ENCODE measurements at places on chromosomes 7 and 10.

- no peak for DNase-seq
Observed at GRCh38 chr7:151544183-151544582, 24.5 kb upstream of the RHEB start.

DNA sequence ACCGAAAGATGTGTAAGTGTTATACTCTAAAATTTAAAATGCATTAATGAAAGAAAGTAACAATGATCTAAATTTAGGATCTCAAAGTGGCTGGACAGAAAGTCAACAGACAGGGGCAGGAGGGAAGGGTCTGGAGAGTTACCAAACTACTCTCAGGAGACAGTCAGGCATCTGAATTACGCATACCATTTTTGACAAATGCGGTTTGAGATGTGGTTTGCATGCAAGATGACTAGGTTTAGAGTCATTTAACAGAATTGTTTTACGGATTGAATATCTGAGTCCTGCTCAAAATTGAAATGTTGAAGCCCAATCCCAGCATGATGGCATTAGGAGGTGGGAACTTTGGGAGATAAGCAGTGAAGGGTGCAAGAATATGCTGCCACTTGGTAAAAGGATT is 314.1 kb downstream of the WDR11 start:
- DNase-seq: no peak

GRCh38 chr7:64509583-64509982 is 53.3 kb downstream of the ZNF680 start:
- no peak for DNase-seq

DNA sequence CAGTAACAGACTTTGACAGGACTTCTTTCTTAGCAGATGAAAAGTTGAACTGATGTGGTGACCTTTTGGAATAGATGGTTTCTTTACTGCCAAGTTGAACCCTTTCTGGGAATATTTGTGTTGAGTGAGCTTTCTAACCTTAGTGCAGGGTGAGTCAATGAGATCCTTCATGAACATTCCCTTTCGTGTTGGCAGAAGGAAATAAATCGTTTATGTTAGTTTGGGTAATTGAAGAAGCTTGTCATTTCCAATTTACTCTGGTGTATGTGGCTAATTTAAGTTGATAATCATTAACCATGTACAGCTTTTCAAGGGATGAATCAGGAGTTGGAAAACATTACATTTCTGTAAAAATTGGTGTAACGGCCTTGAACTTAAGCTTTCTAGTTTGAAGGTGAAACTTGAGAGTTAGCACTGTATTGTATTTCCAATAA is 43.4 kb downstream of the PTTG1IP2 start:
- DNase-seq: no peak

DNA sequence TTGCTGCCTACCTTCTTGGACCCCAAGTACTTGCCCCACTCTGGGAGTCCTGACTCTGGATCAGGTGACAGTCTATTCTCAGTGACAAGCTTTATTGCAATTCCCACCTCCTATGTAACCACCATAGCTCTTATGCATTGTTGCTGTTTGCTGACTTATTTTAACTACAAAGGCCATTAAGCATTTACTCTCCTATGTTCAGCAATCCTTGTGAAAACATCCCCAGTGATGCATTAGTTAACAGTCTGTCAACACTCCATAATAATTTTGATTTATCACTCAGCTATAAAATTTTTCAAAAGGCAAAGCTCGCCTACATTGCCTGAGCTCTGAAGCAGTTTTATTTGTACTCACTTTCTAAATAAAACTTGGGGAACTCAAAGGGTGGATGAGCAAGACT is 871.8 kb upstream of the SORCS1 start:
- no peak for DNase-seq

DNA sequence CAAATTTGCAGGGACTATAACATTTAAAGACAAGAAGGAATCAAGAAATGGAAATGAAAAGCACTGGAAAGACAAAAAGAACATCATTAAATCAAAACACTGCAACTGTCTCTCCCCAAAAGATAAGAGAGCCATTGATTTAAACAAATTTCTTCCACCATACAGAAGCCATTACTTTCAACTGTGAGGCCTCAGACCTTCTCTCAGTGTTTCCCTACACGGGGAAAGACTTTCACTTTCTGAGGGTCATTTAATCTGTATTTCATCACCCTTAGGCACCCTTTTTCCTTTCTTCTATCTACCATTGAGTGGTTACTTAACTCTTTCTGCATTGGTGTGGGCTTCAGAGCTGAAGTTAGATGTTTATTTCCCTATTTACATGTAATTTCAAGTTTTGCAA is 47.5 kb downstream of the CCDC172 start:
- DNase-seq: no peak

DNA sequence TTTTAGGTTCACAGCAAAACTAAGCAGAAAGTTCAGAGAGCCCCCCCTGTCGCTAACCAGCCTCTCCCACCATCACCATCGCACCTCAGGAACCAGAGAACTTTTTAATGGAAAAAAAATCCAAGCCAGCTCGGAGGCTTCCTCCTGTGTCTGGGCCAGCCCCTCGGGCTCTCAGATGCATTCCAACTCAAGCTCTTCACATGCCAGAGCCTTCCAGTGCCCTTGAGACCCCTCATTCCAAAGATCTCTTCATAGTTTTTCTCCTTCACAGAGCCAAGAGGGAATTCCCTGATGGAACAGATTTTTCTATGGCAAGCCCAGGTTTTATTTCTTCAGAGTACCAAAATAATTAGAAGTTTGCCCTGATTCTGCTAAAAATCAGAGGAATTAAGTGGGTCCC is 153.4 kb upstream of the LANCL2 start:
- no peak for DNase-seq

DNA sequence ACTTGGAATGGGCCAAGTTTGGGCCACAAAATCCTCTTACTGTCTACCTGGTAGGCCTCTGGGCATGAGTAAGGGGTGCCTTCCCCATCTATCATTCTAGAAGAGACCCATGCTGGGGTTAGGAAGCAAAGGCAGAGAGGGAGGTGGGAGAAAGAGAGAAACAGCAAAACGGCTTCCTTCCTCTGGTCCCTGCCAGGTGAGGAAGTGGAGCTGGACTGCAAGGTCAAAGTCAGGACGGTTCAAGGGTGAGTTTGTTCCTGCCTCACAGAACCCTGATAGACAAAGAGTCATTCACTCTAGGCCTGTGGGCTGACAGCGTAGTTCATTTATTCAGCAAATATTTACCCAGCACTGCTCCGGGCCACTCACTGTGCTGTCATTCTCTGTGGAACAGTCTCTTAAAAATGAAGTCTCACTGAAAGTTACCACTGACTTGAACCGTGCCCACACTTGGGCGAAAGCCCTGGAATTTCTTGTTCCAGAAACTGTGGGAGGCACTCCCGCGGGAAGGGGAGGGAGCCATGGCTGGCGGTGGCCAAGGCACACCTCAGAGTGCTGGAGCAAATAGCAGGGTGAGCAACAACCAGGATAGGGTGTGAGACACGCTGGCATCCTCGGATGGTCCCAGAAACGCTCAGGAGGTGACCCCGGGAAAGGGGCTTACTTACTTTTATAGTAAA is 26.2 kb upstream of the ECHDC3 start:
- no peak for DNase-seq

DNA sequence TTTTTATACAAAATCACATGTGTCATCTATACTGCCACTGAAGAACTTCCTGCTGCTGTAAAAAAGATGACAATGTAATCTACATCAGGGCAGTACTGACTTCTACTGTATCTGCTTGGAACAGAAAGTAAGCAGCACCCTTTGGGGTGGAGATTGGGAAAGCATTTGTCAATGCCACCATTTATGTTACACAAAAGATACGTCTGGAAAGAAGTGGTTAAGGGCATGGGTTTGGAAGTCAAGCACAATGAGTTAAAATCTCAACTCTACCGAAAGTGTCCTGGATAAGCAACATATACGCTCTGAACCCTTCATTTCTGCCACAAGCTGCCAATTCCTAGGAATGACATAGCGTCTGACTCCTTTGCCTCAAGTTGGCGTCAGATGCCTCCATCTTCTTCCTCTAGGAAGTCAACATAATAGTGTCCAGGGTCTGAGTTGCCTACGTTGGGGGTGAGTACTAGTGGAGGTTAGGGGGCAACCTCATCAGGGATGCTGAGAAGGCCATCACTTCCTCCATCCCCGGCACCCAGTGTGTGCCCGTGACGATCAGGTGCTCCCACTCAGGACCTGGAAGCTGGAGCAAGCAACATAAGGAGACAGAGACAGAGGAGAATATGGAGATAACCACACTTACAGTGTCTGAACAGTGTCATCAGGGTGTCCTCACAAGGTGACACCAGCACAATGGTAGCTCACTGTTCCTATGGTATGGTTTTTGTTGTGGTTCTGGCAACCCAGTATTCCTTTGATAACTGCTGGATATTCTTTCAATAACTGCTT is 58.3 kb downstream of the SGMS1 start:
- DNase-seq: no peak

GRCh38 chr7:135238112-135238744 is 4.6 kb downstream of the STRA8 start:
- no peak for DNase-seq

DNA sequence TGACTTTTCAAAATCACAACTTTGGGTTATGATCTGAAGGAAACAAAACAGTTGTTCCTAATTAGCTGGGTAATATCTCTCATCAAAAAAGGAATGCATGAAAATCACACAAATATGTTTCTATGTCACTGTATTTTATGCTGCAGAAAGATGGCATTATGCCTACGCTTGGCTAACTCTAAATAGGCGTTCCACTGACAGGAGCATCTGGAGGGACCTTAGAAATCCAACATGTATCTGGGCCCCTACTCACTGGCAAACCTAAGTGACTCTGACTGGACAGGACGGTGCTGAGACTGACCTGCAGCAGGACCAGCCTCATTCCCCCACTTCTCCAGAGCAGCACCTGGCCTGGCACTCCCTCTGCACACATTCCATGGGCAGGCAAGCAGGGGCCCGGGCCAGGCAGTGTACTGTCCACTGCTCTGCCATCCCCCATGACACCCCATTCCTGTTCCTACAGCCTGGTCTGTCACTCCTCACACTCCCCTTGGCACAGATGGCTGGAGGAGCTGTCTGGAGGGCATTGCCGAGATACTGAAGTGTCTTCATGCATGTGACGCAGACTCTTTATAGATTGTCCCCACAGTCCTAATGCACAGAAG is 2.6 kb upstream of the MYL7 start:
- DNase-seq: no peak

DNA sequence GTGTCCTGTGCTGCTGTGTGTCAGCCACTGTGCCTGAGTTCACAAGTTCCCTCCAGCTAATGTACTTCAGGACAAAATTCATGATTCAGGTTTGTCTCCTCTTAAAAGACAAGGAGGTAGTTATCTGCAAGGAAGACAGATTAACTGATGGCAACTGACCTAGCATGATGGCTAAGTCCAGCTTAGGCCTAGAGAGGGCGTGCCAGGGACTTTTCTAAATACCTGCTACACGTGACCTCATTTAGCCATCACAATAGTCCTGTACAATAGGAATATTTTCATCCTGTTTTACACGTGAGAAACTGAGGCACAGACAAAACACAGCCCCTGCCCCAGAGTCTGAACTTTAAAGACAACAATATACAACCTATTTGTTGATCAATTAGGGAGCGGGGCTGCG is 275.7 kb downstream of the XPNPEP1 start:
- DNase-seq: no peak

GRCh38 chr7:20299647-20300312 is 30.9 kb upstream of the ITGB8 start:
- no peak for DNase-seq

DNA sequence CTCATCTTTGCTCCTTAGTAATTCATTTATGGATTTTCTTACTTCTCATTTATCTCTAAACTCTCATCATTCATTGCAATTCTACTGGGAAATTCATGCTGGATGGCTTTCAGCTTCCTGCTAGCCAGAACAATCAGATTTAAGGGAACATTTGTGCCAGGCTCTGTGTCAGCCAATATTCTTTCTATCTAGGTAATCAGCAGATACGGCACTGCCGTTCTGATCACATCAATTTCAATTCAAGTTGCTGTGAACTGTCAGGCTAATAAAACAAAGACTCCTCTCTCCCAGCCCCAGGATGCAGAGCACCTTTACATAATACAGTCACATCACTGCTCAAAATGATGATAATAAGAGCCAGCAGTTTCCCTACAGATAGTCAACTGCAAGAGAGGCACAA is 468.3 kb downstream of the SORCS1 start:
- DNase-seq: no peak

GRCh38 chr10:659688-660141 is 29.8 kb downstream of the DIP2C start:
- no peak for DNase-seq

DNA sequence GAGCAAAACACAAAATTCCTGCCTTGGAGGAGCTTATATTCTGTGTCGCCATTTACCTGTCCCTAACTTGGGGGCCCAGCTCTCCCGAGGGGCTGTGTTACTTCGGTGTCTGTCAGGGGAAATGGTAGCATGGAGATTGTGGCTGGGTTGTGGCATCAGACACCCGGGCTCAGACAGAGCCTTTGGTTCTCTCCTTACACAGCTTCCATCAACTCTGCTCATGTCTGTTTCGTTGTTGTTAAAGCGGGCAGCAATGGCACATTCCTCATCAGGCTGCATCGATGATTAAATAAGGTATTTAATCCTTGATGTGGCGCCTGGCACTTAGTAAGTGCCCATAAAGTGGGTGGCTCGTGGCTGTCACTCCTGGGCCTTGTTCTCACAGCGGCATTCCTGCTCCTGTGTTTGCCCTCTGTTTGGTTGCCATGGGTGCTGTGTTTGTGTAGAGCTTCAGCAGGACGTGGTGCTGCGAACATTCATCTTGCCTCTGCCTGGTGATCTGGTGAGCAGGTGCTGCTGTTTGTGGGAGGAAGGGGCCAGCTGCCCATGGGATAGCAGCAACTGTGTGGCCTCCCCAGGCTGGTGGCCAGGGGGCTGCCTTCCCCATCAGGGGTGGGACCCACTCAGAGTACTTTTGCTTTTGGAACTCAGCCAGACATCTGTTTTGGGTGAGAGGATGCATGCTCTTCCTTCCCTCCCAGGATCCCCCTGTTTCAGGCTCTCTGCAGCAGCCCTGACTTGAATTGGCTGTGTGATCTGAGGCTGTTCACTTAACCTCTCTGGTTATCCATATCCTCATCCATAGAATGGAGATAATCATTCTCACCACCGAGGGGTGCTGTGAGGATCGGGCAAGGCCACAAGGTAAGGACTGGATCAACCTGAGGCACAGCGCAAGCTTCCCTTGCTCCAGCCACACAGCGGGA is 207.2 kb upstream of the SVIL start:
- DNase-seq: no peak

- no peak for DNase-seq
Observed at GRCh38 chr10:33921970-33922605, 587.6 kb upstream of the NRP1 start.

GRCh38 chr10:93656155-93656554 is 43.8 kb downstream of the PDE6C start:
- no peak for DNase-seq

- no peak for DNase-seq
Observed at GRCh38 chr7:6181136-6181535, 91.3 kb downstream of the CYTH3 start.

- no peak for DNase-seq
Observed at GRCh38 chr10:88689366-88689765, 16.7 kb upstream of the LIPK start.

- no peak for DNase-seq
Observed at GRCh38 chr7:143493751-143494150, 16.1 kb downstream of the TAS2R41 start.

Measured in activated CD4-positive, CD25-positive, alpha-beta regulatory T cell treated with anti-CD3 and anti-CD28 coated beads, Interleukin-2, amount 50 U/mL, for 16 hours (primary cell).